ENCODE measurements at places on chromosomes 13 and 19.

- no peak for DNase-seq
These were observed 15.3 kb downstream of the GATAD2A start for GRCh38 chr19:19420570-19421298.

GRCh38 chr13:97422118-97423054, 11.6 kb upstream of the RAP2A start:
- DNase-seq = no peak

DNA sequence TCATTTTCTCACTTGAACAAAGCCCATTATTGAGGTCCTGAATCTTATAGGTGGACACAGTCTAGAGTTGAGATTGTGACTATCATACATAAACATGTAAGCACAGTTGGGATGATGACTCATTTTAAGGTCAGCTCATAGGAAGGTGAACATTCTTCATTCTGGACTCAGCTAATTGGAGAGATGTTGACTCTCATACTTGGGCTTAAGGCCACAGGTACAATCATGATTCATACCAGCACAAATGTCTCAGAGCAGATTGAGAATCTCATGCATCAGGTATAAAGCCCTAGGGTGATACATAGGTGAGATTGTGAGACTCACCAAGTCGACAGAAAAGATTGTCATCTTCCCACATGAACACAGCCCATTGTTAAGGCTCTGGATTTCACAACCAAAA, 62.3 kb upstream of the ZNF724 start:
- no peak for DNase-seq

- DNase-seq = no peak
These were observed 413.7 kb downstream of the LIG4 start for GRCh38 chr13:107801621-107802020.

GRCh38 chr13:111341886-111342285, 21.4 kb downstream of the TEX29 start:
- DNase-seq = no peak

- no peak for DNase-seq
These were observed 23.2 kb downstream of the EGLN2 start for GRCh38 chr19:40822161-40822560.

- no peak for DNase-seq
These were observed 19.4 kb downstream of the NKPD1 start for GRCh38 chr19:45141203-45141900.

DNA sequence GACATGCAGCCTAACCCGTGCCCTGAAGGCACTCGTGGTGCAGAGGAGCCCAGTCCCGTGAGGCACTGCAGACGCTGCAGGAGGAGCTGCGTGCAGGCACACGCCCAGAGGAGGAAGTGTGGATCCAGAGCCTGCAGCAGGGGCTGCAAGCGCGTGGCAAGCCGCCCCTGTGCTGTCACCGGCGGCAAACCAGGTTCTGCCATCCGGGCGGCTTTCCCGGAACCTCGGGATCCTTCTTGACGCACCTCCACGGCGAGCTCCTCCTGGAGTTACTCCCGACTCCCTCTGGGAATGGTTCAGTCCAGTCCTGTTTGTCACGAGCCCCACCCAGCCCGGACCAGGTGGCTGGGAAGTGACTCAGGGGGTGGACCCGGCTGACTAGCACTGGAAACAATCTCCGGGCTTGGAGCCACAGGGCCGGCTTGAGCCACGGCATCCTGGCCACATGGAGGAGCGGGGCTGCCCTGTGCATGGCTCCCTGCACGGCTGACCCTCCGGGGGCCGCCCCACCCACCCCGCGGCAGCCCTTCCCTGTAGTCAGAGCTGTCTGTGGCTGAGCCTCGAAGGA, 10.2 kb downstream of the DPP9 start:
- peak; percentile 98 for DNase-seq

DNA sequence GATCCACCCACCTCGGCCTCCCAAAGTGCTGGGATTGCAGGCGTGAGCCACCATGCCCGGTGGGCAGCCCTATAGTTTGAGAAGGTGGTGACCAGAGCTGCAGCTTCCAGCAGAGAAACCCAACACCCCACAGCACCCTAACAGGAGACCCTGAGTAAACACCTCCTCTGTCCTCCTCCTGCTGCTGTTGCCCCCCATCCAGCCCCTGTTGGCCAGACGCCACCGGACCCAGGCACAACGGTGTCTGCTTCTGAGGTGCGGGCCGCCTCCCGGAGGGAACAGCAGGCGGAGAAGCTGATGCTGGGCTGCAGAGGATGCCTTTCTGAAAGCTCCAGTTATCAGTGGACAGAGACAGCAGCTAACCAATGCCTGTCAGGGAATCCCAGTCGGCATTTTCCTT, 175.5 kb downstream of the COL4A1 start:
- DNase-seq = no peak

DNA sequence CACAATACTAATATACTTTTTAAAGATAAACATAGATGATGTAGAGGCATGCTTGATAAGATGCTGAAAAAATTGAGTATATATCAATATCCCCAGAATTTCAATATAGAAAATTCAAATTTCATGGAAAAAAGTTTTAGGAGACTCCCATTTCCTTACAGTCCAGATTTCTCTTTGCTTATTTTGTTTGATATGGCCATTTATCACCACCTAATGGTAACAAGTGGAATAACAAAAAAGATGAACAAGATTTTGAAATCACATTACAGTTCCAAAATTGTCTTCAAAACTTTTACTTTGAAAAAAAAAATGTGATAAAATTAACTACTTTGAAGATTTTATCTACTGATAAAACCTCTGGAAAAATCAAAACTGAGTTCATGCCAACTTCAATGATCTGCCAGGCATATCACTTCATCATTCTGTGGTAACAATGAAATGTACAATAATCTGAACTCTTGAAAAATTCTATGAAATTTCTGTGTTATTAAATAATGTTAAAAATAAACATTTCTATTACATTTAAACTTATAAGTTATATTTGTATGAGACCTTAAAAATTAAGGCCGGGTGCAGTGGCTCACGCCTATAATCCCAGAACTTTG, 17.5 kb downstream of the MIPEP start:
- peak; percentile 47 for DNase-seq

GRCh38 chr13:40002016-40002415, 346.6 kb downstream of the COG6 start:
- DNase-seq = no peak
